ENCODE measurements at places on chromosomes 7 and 10.

- DNase-seq = no peak
These were observed 22.3 kb upstream of the TSPAN33 start for GRCh38 chr7:129122078-129122750.

DNA sequence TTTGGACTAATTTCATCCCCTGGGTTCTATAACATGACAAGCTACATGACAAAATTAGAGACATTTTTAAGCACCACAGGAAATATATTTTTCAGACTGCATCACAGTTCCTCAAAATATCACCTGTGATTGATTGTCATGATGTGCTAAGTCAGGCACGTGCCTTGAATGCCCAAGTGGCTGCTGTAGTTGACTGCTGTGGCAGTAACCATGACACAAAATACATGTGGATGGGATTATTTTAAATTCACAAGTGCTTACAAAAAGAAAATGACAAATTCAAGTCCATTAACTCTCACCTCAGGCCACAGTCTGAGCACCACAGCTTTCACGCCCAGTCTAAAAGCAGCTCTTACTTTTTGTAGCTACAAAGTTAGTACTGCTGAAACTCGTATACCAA is 45.5 kb downstream of the TNPO3 start:
- no peak for DNase-seq

DNA sequence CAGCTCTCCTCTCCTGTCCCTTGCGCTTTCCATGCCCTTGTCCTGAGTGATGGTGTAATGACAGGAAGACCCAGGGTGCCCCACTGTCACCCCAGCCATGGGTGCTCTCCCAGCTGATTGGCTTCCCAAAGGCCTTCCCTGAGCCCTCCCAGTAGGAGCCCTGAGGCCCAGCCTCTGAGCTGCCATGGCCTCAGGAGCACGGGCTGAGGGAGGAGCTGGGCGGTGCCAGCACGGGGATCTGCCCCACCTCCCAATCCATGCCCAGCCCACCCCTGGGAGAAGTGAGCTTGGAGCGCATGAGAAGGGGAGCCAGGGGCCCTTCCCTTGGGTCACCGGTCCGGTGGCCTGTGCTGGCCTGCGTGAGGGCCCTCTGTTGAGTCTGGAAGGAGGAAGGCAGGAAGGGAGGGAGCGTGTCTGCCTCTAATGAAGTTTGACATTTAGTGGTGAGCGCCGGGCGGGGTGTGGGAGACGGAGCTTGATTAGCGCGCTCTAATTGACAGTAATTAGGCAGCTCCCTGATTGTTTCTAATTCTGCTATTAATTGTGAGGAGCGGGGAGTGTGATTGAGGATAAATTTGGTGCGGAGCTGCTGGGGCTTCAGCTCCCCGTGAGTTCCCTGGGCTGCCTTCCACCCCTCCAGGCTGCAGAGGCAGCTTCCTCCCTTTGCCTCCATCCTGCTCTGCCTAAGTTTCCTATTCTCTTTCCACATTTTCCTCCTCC is 28.3 kb downstream of the GBX1 start:
- DNase-seq = peak; percentile 87

- DNase-seq = no peak
These were observed 139.0 kb upstream of the GPR26 start for GRCh38 chr10:123527151-123527550.

GRCh38 chr7:136526408-136527105 is 341.9 kb upstream of the CHRM2 start:
- DNase-seq = no peak

Data from eye (tissue), 1 donor.